ENCODE measurements at places on chromosomes 6 and 20.

DNA sequence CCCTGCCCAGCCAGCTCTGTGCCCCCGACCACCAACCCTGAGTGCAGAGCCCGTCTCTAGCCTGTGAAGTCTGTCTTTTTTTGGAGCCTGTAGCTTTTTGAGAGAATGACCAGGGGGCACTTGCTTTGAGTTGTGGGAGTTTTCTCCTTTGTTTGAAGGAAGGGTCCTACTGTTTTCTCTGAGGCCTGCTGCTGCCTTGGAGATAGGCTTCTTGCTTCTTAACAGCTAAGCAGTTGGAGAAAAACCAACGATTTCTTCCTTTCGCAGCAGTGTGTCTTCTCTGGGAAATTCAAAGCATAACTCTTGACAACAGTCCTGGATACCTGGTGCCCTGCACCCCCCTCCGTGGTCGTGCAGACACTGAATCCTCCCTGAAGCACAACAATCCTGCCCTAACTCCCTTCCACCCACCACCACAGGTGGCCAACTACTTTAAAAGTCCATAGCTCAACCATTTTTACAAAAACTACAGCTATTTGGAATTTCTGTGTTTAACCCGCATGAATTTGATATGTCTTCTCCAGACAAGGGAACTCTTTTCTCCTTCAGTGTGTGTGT is 61.0 kb downstream of the FAM50B start:
- no peak for DNase-seq

- no peak for DNase-seq
These were observed 59.1 kb upstream of the SMOC2 start for GRCh38 chr6:168381726-168382458.

DNA sequence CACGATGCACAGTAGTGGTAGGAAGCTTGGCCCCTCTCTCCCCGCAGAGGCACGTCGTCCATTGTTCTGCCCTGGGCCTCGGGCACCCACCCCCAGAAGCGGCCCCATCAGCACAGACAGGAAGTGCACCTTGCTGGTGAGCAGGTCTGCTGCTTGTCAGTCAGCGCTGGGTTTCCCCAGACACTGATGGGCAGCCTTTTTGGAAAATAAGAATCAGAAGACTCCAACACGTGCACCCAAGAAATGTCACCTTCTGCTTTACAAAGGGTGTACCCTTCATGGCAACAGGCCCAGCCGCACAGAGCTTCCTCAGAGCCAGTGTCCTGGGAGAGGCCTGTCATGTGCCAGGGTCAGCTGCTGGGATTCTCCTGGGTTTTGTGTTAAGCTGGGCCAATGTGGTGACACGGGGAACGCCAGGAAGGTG is 34.7 kb upstream of the IRF4 start:
- DNase-seq = no peak

DNA sequence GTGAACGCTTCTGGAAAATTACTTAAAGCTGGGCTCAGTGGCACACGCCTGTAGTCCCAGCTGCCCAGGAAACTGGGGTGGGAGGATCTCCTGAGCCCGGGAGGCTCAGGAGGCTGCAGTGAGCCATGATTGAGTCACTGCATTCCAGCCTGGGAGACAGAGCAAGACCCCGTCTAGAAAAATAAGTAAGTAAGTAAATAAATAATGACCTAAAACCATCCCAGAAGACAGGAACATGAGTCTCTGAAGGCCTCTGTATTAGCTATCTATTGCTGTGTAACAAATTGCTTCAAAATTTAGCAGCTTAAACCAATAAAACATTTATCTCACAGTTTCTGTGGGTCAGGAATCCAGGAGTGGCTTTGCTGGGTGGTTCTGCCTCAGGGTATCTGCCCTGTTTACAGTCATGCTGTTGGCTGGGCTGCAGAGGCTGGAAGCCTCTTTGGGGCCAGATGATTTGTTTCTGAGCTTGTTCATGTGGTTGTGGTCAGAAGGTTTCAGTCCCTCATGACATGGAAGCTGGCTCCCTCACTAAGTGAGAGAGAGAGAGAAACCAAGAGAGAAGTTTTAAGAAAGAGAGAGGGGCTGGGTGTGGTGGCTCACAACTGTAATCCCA is 48.4 kb upstream of the NCOA3 start:
- DNase-seq = peak; percentile 77

GRCh38 chr20:24488064-24488799 is 18.8 kb downstream of the SYNDIG1 start:
- no peak for DNase-seq

DNA sequence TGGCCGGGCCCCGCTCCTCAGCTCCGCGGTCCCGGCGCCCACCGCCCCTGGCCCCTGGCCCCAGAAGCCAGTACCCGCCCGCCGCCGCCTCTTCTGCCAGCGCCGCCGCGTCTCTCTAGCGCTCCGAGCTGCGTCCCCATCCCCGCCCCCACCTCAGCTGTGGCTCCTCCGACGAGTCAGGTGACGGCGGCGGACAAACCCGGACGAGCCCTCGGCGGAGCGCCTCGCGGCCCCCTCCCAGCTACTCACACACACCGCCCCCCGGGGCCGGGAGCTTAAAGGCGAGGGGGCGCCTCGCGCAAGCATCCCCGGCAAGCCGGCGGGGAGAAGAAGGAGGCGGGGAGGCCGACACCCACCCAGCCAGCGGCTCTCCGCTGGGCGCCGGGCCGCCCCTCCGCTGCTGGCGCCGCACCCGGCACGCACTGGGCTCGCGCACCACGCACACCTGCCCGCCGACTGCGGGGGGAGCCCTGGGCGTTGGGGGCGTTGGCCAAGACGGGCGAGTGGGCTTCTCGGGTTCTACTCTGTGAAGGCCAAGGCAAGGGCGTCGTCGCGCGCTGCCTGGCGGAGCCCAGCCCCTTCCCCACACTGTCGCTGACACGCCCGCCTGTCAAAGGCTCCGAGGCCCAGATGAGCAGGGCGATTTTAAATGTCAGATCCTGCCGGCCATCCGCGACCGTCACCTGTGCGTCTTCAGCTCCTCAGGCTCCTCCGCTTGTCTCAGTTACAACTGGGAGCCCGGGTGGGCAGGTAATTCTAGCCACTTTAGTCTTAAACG is at the start of gene SNAP91:
TSS of gene SNAP91 (minus strand) at position 132 of the 778 bp plus-strand sequence. CDS start 1,174 bp downstream, outside the sequence.
- peak; percentile 9 for DNase-seq

DNA sequence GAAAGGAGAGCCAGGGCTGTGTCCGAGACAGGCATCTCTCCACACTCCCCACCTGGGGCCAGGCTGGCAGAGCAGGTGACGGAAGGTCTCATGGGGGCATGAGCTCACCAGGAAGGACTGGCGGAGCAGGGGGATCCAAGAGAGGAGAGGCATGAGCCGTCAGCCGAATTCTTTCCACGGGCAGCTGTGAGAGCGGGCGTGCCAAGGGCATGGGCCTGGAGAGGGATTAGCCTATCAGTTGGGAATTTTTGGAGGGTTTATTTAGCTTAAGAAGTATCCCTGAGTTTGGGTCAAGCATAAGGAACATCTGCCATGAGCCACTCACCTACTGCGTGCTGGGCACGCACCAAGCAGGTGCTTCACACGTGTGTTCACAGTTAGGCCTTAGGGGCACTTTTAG is 60.2 kb upstream of the ZNFX1 start:
- DNase-seq = no peak

- no peak for DNase-seq
These were observed 29.6 kb downstream of the GSS start for GRCh38 chr20:34925981-34926380.

DNA sequence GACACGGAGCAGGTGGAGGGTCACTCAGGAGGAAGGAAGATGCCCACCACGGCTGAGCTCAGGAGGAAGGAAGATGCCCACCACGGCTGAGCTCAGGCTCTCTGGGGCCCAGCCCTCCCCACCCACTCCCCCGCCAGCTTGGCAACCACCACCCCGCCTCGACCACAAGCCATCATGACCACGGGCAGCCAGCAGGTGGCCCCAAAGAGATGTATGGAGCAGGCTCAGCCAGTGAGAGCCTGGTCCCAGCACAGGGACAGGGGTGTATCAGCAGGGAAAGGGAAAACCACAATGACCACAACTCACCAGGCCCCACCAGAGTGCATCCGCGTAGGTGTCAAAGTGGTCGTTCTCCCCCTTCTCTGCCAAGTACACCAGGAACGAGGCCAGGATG is 30.4 kb downstream of the KCNQ2 start:
- peak; percentile 26 for DNase-seq

- no peak for DNase-seq
These were observed 27.6 kb upstream of the CGA start for GRCh38 chr6:87122477-87122876.

DNA sequence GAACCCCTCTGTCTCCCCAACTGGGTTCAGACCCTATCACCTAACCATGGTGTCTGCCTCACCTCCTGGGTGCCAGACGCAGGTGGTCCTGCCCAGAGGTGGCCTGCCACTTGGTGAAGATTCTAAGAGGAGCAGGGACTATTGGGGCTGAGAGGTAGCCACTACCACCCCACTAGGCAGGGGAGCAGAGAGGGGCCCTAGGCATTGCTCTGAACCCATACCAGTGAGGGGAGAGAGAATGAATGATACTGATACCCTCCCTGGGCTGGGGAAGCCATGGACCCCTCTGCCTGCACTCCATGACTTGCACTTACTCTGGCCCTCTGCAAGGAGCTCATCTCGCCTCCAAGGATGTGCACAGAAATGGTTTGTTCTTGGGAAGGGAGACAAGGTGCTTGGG is 31.7 kb upstream of the SPDEF start:
- no peak for DNase-seq

GRCh38 chr6:170537329-170537728 is 15.8 kb downstream of the PSMB1 start:
- DNase-seq = no peak

GRCh38 chr6:72864236-72864635 is 242.4 kb downstream of the KCNQ5 start:
- DNase-seq = no peak

GRCh38 chr20:46088409-46089166 is 1.2 kb downstream of the NCOA5 start:
- peak; percentile 33 for DNase-seq

DNA sequence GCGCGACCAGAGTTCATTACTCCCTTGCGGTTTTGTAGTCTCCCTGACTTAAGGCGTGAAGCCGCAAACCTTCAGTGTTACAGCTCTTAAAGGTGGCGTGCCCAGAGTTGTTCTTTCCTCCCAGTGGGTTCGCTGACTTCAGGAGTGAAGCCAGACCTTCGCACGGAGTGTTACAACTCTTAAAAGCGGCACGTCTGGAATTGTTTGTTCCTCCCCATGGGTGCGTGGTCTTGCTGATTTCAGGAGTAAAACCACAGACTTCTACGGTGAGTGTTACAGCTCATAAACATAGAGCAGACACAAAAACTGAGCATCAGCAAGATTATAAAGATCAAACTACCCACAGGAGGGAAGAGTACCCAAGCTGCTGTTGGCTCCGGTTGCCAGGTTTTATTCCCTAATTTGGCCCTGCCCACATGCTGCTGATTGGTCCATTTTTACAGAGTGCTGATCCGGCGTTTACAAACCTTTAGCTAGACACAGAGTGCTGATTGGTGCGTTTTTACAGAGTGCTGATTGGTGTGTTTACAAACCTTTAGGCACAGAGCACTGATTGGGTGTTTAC is 10.4 kb downstream of the TMEM14C start:
- DNase-seq = no peak

All from fibroblast of lung (primary cell).